ENCODE measurements at places on chromosomes 11 and 22. TPM values are rescaled to one million over a fixed set of nuclear protein-coding genes. Genes with fewer than 3 reads are reported as not detected.

- no peak for DNase-seq
- no peaks in the 10 kb centered on the region for H3K27me3 ChIP-seq
- no peak overlapping the region for H3K27ac ChIP-seq
- H3K4me1 ChIP-seq, result no peaks in the 10 kb centered on the region
- H3K4me3 ChIP-seq, result no peak overlapping the region
Measured at GRCh38 chr11:96122601-96123074, 198.7 kb upstream of the MTMR2 start.

- H3K4me1 ChIP-seq, result no peaks in the 10 kb centered on the region
- no peaks in the 10 kb centered on the region for H3K27me3 ChIP-seq
Measured at GRCh38 chr11:44224867-44225501, 85.0 kb downstream of the ALX4 start.

DNA sequence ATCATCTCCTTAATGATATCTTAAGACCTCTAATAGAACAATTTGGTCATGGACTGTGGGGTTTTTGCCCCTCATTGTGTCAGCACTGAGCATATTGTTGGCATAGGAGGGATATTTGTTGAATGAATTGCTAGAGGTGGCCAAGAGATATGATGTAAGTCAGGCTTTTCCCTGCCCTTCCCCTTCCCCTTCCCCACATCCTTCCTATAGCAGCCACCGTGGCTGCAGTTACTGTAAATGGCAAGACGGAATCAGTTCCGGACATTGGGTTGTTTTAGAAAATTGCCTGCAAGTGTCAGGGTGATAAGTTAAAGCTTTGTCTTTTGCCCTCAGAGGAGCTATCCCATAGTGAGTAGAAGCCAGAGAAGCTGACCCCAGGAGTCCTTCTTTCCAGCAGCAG, 23.0 kb downstream of the LIMK2 start:
- no peak overlapping the region for H3K27ac ChIP-seq
- H3K4me3 ChIP-seq, result no peak overlapping the region
- H3K36me3 ChIP-seq, result peaks cover 23% of the 10 kb centered on the region

DNA sequence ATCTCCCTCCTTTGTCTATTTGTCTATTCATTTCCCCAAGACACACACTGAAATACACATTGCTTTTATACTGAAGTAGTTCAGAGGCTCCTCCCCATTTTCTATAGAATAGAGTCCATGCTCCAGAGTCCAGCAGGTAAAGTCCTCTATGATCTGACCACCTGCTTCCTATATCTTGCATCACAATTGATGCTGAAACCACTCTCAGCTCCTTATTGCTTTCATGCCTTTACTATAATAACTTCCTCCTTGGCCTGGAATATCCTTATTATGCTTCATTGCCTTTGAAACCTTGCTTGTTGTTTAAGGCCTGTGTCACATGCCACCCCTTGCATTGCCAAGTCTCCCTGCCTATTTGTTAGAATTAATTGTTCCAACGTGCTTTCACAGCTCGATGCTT, 12.6 kb downstream of the OR6Q1 start:
- no peaks in the 10 kb centered on the region for H3K4me1 ChIP-seq
- no peak for DNase-seq
- H3K4me3 ChIP-seq, result no peak overlapping the region
- no peaks in the 10 kb centered on the region for H3K27me3 ChIP-seq

DNA sequence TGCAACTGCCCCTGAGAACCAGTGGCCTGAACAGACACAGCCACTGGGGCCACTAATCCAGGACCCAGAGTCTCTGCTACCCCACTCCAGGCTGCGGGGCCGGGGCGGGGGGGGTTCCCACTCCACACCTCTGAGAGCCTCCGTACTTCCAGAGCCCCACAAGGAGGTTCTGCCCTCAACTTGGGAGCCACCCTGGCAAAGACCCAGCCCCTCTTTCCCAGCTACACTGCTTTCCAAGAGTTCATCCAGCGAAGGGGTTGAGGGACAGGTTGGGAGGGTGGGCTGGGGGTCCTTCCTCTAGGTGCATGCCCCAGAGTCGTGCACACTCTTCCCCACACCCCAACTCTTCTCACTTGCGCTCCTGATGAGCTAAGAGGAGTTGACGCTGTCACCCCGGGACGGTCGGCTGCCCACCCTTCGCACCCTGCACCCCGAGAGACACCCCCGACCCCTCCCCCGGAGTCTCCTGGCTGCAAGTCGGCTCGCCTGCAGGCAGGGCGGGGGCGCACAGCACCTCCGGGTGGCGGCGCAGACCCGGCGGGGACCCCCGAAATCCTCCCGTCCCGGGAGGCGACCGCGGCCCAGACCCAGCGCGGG, 531 bp downstream of the RAB3IL1 start:
- H3K27ac ChIP-seq, result no peak overlapping the region
- H3K4me1 ChIP-seq, result no peaks in the 10 kb centered on the region
- H3K4me3 ChIP-seq, result peak overlapping the region; percentile 84
- DNase-seq, result no peak
- H3K36me3 ChIP-seq, result no peaks in the 10 kb centered on the region

DNA sequence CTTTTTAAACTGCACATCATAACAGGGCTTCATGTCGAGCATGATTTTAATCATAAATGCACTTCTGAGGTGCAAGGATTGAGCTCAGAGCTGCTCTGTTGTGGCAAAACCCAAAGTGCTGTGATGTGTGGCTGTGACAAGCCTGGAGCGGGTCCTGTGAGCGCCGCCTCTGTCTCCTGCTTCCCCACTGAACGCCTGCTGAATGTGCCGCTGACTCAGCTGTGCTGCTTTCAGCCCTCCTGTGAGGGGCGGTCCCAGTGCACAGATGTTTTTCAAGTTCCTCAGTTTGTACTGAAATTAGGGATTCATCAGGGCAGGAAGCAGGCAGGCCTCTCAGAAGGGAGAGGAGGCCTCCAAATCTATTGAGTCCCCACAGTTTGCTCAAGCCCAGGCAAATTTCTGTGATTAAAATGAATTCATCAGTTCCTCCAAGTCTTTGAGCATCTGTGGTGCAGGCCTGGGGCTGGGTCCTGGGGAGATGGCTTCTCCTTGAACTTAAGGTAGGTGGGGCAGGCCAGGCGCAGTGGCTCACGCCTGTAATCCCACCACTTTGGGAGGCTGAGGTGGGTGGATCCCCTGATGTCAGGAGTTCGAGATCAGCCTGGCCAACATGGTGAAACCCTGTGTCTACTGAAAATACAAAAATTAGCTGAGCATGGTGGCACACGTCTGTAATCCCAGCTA, 3.0 kb upstream of the GTSE1 start:
- H3K27me3 ChIP-seq, result no peaks in the 10 kb centered on the region
- DNase-seq, result no peak

DNA sequence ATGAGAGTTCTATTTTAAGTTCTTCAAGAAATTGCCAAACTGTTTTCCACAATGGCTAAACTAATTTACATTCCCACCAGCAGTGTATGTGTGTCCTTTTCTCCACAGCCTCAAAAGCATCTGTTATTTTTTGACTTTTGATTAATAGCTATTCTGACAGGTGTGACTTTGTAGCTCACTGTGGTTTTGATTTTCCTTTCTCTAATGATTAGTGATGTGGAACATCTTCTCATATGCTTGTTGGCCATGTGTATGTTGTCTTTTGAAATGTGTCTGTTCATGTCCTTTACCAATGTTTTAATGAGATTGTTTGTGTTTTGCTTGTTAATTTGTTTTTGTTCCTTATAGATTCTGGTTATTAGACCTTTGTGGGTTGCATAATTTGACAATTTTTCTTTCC, 18.0 kb upstream of the RAB38 start:
- H3K27ac ChIP-seq, result no peak overlapping the region
- no peak overlapping the region for H3K4me3 ChIP-seq
- H3K27me3 ChIP-seq, result no peaks in the 10 kb centered on the region
- DNase-seq, result no peak

- H3K4me1 ChIP-seq, result no peaks in the 10 kb centered on the region
- H3K4me3 ChIP-seq, result no peak overlapping the region
- H3K27ac ChIP-seq, result no peak overlapping the region
- no peak for DNase-seq
- H3K36me3 ChIP-seq, result no peaks in the 10 kb centered on the region
Measured at GRCh38 chr22:45304971-45305370, 4.8 kb upstream of the FAM118A start.

DNA sequence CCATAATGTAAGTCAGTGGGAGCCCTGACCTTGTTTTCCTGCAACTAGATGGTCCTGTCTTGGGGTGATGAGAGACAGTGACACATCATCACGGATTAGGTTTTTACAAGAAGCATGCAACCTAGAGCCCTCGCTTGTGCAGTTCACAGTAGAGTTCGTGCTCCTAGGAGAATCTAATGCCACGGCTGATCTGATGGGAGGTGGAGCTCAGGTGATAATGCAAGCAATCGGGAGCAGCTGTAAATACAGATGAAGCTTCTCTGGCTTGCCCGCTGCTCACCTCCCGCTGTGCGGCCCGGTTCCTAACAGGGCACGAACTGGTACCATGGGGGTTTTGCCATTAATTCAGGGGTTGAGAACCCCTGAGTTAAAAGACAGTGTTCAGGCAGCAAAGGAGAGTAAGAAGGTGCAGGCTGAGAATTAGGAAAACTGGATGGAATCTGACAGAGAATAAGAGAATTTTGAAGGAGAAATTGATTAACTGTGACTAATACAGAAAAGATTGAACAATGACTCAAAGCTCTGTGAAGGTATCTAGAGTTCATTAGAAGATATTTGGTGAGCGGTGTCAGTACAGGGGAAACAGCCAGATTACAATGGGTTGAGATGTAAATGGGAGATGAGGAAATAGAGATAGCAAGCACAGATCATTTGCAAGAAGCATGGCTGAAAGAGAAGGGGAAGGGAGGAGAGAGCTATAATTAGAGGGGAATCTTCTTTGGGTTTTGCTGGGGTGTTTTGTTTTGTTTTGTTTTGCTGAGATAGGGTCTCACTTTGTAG, 21.0 kb downstream of the WEE1 start:
- peaks cover 4% of the 10 kb centered on the region for H3K4me1 ChIP-seq
- peaks cover 9% of the 10 kb centered on the region for H3K36me3 ChIP-seq
- no peak overlapping the region for H3K27ac ChIP-seq

GRCh38 chr11:72308226-72309073, 64.5 kb upstream of the PHOX2A start:
- no peaks in the 10 kb centered on the region for H3K36me3 ChIP-seq
- H3K27ac ChIP-seq, result no peak overlapping the region

DNA sequence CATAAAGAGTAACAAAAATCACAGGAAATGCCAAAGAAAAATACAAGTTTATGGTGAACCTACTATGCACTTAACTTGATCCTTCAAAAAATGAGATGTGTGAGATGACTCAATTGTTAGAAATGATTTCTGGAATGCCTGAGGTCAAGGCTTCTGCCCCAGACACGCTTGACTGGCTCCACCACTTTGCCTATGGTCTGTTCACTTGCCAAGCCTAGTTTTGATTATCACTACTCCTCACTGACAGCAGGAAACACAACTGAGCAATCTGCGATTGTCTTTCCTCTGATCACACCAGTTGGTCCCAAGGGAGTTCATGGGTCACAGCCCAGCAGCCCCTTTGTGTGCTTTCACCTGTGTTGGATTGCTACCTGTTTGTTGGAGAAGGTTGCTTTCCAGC, 20.6 kb upstream of the PRDM10 start:
- no peak for DNase-seq
- no peaks in the 10 kb centered on the region for H3K4me1 ChIP-seq
- no peak overlapping the region for H3K4me3 ChIP-seq
- no peaks in the 10 kb centered on the region for H3K36me3 ChIP-seq
- H3K27ac ChIP-seq, result no peak overlapping the region
- H3K27me3 ChIP-seq, result no peaks in the 10 kb centered on the region

GRCh38 chr11:116857936-116858335, 20.5 kb upstream of the APOA1 start:
- no peaks in the 10 kb centered on the region for H3K27me3 ChIP-seq
- DNase-seq, result no peak
- no peaks in the 10 kb centered on the region for H3K4me1 ChIP-seq

TAGLN gene
- 176 TPM for total RNA-seq

APBB1 gene
- 37.0 TPM for total RNA-seq

TMPRSS5 gene
- 0.37 TPM for total RNA-seq

CENPM gene
- total RNA-seq, result 37.2 TPM

OR4A16 gene
- not detected for total RNA-seq

CD82 gene
- 5.9 TPM for total RNA-seq

SLC25A18 gene
- total RNA-seq, result 2.3 TPM

MPZL2 gene
- total RNA-seq, result 0.55 TPM

RHOD gene
- total RNA-seq, result 14.8 TPM
